ENCODE measurements at places on chromosomes 7 and 10. TPM values are rescaled to one million over a fixed set of nuclear protein-coding genes. Genes with fewer than 3 reads are reported as not detected.
A peak's percentile ranks its signal among the peaks of the same experiment; 100 is the strongest.

DNA sequence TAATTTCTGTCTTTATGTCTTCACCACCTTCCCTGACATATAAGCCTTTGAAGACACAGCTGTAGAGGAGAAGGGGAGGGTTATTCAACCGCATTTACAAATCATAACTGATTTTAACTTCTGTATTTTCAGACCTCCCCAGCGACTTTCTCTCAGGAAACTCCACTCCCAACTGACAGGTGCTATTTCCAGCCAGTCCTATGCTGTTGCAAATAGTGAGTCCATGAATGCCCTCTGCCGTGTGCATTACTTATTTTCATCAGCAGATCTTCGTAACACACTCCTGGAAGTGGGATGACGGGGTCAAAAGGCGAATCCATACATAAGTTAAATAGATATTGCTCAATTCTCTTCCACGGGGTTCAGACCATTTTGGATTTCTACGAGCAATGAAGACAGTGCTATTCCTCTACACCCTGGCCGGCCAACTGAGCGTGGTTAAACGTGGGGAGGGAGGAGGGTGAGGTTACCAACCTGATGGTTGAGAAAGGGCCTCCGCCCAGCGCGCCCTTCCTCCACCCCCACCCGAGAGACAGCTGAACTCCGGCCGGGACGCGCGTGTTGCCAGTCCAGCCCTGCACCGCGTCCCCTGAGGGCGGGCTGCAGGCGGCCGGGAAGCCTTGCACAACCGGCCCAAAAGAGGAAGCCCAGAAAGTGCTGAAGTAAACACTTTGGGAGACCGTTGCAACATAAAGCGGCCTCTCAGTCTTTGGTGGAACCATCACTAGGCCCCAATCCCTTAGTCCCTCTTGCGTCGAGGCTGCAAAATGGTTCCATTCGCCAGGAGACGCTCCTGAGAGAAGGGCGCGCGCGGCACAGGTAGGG lies at the start of gene APBB1IP:
TSS of gene APBB1IP (plus strand) at position 705 of the 825 bp plus-strand sequence. CDS start 53,986 bp downstream, outside the sequence.
- DNase-seq = peak; percentile 77

- DNase-seq = no peak
These were observed 528.5 kb upstream of the MGMT start for GRCh38 chr10:128938558-128938957.

GRCh38 chr10:123781956-123782500 lies 109.6 kb downstream of the CPXM2 start:
- no peak for DNase-seq

DNA sequence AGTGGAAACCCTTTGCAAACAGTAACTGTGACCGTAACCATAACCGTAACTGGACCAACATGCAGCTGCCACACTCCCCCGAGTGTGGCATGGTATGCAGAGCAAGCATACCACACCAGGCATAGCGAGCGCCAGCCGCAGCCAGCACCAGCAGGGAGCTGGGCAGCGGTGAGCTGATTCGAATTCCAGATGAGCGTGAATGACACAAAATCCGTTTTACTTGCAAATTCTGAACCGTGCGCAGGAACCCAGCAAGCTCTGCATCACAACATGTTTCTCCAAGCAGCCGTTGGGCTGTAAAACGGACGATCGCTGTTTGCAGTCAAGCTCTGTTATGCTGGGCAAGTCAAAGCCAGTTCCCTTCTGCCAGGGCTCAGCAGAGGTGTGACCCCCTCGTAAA lies 111.1 kb downstream of the OAT start:
- DNase-seq = no peak

GRCh38 chr7:44639671-44640321 lies 33.4 kb downstream of the OGDH start:
- peak; percentile 40 for DNase-seq

GRCh38 chr10:8245131-8245813 lies 190.8 kb downstream of the GATA3 start:
- DNase-seq = no peak

Gene LRRC18
- total RNA-seq = not detected

Gene VSTM4
- total RNA-seq = 3.0 TPM

Gene PTF1A
- total RNA-seq = not detected

Gene ZNF12
- 9.9 TPM for total RNA-seq

All from liver (tissue), 10 donors.